ENCODE measurements at places on chromosomes 6 and 20.
A peak's percentile ranks its signal among the peaks of the same experiment; 100 is the strongest.

DNA sequence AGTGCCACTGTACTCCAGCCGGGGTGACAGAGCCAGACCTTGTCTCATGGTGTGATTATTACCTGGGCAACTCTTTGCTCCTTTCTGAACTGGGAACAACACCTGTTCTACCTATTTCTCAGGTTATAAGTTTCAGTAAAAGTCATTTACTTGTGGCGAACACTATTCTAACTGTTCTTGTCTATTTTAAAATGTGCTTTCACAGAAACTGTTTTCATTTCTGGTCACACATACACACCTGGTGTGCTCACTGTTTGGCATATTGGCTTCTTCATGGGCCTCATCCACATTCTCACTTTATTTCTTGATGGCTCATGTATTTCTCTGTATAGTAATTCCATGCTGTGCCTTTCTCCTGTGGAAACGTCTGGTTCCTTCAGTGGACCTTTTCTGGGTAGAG, 30.5 kb upstream of the XRN2 start:
- H3K4me1 ChIP-seq, result no peaks in the 10 kb centered on the region
- no peak for DNase-seq
- no peak overlapping the region for H3K27ac ChIP-seq
- no peaks in the 10 kb centered on the region for H3K36me3 ChIP-seq
- no peaks in the 10 kb centered on the region for H3K27me3 ChIP-seq

- H3K27me3 ChIP-seq, result no peaks in the 10 kb centered on the region
- DNase-seq, result no peak
- H3K27ac ChIP-seq, result no peak overlapping the region
- H3K4me3 ChIP-seq, result no peak overlapping the region
- H3K36me3 ChIP-seq, result no peaks in the 10 kb centered on the region
Observed at GRCh38 chr6:53611889-53612288, 53.7 kb downstream of the KLHL31 start.

GRCh38 chr6:129183187-129183591, 300.3 kb downstream of the LAMA2 start:
- no peak overlapping the region for H3K27ac ChIP-seq
- no peaks in the 10 kb centered on the region for H3K36me3 ChIP-seq
- no peaks in the 10 kb centered on the region for H3K27me3 ChIP-seq
- DNase-seq, result no peak

GRCh38 chr6:133774356-133774755, 114.6 kb upstream of the TCF21 start:
- H3K27me3 ChIP-seq, result no peaks in the 10 kb centered on the region
- no peak overlapping the region for H3K27ac ChIP-seq
- no peaks in the 10 kb centered on the region for H3K36me3 ChIP-seq
- H3K4me3 ChIP-seq, result no peak overlapping the region
- H3K4me1 ChIP-seq, result no peaks in the 10 kb centered on the region

- no peaks in the 10 kb centered on the region for H3K27me3 ChIP-seq
- peaks cover 9% of the 10 kb centered on the region for H3K4me1 ChIP-seq
- H3K36me3 ChIP-seq, result no peaks in the 10 kb centered on the region
- no peak overlapping the region for H3K27ac ChIP-seq
- no peak for DNase-seq
Observed at GRCh38 chr6:82030761-82031503, 216.6 kb downstream of the IBTK start.

DNA sequence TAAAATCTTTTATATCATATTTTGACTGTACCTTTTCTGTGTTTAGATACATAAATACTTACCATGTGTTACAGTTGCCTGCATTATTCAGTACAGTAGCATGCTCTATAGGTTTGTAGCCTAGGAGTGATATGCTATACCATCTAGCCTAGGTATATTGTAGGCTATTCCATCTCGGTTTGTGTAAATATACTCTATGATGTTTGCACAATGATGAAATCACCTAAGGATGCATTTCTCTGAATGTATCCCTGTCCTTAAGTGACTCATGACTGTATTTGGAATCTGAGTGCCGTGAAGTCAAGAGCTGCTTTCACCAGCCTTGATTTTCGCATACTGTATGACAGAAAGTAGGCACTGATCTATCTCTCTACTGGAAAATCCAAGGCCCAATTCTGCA, 129.9 kb downstream of the UTRN start:
- H3K4me3 ChIP-seq, result no peak overlapping the region
- H3K27ac ChIP-seq, result no peak overlapping the region
- H3K27me3 ChIP-seq, result no peaks in the 10 kb centered on the region
- no peaks in the 10 kb centered on the region for H3K36me3 ChIP-seq

- H3K4me3 ChIP-seq, result no peak overlapping the region
- H3K27me3 ChIP-seq, result no peaks in the 10 kb centered on the region
- H3K36me3 ChIP-seq, result no peaks in the 10 kb centered on the region
Observed at GRCh38 chr6:139940741-139941729, 566.6 kb upstream of the CITED2 start.

DNA sequence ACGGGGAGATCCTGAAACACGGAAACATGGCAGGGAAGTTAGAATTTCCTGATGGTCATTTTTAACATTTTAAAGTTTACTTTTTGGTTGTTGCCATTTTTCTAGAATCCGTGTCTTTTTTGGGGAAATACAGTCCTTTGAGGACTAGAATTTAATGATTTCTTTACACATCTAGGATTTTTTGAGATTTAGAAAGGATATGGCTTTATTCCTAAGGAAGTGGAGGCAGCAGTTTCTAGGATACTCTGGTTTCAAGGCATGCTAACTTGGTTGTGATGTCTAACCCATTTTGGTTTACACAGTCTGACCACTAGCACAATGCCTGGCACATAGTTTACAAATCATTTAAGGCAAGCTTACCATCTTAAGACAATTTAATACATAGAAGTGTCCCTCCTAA, 1.1 kb upstream of the ZBTB2 start:
- H3K4me3 ChIP-seq, result no peak overlapping the region
- no peak for DNase-seq
- H3K27me3 ChIP-seq, result no peaks in the 10 kb centered on the region
- peaks cover 42% of the 10 kb centered on the region for H3K4me1 ChIP-seq
- H3K27ac ChIP-seq, result peak overlapping the region; percentile 97

- no peak for DNase-seq
- no peak overlapping the region for H3K4me3 ChIP-seq
- peaks cover 25% of the 10 kb centered on the region for H3K4me1 ChIP-seq
- H3K27ac ChIP-seq, result peak overlapping the region; percentile 79
- H3K27me3 ChIP-seq, result no peaks in the 10 kb centered on the region
Observed at GRCh38 chr6:129671442-129672340, 38.3 kb downstream of the ARHGAP18 start.

DNA sequence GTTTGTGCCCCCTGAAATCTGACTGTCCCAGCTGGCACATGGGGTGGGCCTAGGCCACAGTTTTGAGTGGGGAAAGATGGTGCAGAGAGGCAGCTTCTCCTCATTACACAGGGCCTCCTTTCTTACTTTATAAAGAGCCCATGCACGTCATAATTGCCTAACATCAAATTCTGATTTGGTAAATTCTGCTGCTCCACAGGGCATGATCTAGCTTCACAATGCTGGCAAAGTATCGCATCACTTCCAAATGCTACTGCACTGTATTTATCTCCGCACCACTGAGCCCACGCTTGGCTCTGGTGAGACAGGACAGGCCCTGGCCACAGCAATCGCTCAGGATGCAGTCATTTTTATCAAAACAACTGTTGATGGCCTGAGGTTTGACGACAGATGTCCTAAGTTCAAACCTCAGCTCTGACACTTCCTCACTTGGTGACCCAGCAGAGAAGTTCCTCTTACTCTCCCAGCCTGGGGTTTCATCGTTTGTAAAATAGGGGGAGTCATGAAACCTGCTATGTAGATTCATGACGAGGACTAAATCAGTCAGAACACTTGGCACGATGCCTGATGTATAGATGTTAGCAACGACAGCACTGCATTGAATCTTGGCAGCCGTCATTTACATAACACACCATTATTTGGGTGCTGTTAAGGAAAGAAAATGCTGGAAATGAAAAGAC, 187.9 kb downstream of the TTLL2 start:
- H3K27me3 ChIP-seq, result no peaks in the 10 kb centered on the region
- H3K27ac ChIP-seq, result no peak overlapping the region
- H3K4me3 ChIP-seq, result no peak overlapping the region
- no peak for DNase-seq
- H3K36me3 ChIP-seq, result no peaks in the 10 kb centered on the region

- no peaks in the 10 kb centered on the region for H3K4me1 ChIP-seq
- H3K27ac ChIP-seq, result no peak overlapping the region
- no peaks in the 10 kb centered on the region for H3K36me3 ChIP-seq
- no peak for DNase-seq
Observed at GRCh38 chr6:94953867-94954631, 623.3 kb upstream of the MANEA start.

DNA sequence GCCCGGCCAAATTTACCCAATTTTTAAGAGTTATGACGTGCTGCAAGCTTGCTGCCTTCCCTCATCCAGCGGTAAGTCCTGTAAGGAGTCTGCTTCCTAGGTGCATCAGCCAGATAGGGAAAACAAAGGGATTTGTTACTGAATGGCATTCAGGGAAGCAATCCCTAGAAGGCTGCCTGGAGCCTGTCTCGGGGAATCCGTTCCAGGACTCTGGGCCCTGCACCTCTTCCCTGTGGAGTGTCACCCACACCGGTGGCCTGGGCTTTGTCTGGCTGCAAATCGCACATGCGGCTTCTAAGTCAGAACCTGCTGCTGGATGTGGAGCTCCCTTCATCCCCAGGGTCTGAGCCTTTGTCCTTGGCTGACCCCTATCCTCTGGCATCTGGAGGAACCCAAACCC, 7.0 kb downstream of the MYT1 start:
- peaks cover 11% of the 10 kb centered on the region for H3K27me3 ChIP-seq
- H3K36me3 ChIP-seq, result no peaks in the 10 kb centered on the region
- H3K4me3 ChIP-seq, result no peak overlapping the region
- DNase-seq, result no peak
- no peak overlapping the region for H3K27ac ChIP-seq

GRCh38 chr20:43831481-43832065, 83.1 kb upstream of the TOX2 start:
- H3K36me3 ChIP-seq, result no peaks in the 10 kb centered on the region
- H3K4me1 ChIP-seq, result no peaks in the 10 kb centered on the region
- no peak overlapping the region for H3K27ac ChIP-seq

- no peak overlapping the region for H3K4me3 ChIP-seq
- H3K36me3 ChIP-seq, result no peaks in the 10 kb centered on the region
- DNase-seq, result no peak
Observed at GRCh38 chr6:121441477-121441876, 6.0 kb downstream of the GJA1 start.

DNA sequence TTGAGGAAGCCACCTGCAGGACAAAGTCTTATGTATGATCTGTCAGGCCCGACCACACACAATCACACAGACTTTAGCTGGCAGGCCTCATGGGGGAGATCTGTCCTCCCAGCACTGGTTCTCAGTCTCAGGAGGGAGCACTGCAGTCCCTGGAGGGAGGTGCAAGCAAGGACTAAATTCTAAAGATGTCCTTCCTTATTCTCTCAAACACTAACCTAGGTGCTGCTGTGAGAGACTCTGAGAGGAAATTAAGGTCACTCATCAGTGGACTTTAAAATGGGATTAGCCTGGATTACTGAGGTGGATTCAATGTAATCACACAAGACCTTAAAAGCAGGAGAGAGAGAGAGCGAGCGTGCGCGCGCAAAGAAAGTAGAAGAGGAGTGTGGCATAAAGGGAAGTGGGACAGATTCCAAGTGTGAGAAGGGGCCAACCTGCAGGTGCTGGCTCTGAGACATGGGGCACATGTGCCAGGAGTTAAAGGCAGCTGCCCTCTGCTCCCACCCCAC, 14.3 kb downstream of the GLO1 start:
- DNase-seq, result no peak
- H3K4me3 ChIP-seq, result no peak overlapping the region
- peaks cover 14% of the 10 kb centered on the region for H3K4me1 ChIP-seq

GRCh38 chr6:159193923-159194322, 24.7 kb downstream of the FNDC1 start:
- no peaks in the 10 kb centered on the region for H3K27me3 ChIP-seq
- H3K36me3 ChIP-seq, result no peaks in the 10 kb centered on the region
- no peaks in the 10 kb centered on the region for H3K4me1 ChIP-seq
- H3K4me3 ChIP-seq, result no peak overlapping the region
- H3K27ac ChIP-seq, result no peak overlapping the region

GRCh38 chr20:15682690-15683089, 890.6 kb downstream of the KIF16B start:
- no peaks in the 10 kb centered on the region for H3K4me1 ChIP-seq
- H3K27me3 ChIP-seq, result no peaks in the 10 kb centered on the region
- no peak overlapping the region for H3K4me3 ChIP-seq
- no peaks in the 10 kb centered on the region for H3K36me3 ChIP-seq

- H3K4me3 ChIP-seq, result no peak overlapping the region
- no peaks in the 10 kb centered on the region for H3K4me1 ChIP-seq
- no peak for DNase-seq
- no peak overlapping the region for H3K27ac ChIP-seq
Observed at GRCh38 chr20:62088258-62089127, 22.8 kb upstream of the TAF4 start.

- no peak for DNase-seq
- no peaks in the 10 kb centered on the region for H3K27me3 ChIP-seq
- no peak overlapping the region for H3K4me3 ChIP-seq
Observed at GRCh38 chr6:125188037-125188436, 34.5 kb downstream of the TPD52L1 start.

GRCh38 chr20:63896264-63897105, 1.6 kb downstream of the DNAJC5 start:
- no peaks in the 10 kb centered on the region for H3K27me3 ChIP-seq
- H3K4me1 ChIP-seq, result peaks cover 36% of the 10 kb centered on the region

DNA sequence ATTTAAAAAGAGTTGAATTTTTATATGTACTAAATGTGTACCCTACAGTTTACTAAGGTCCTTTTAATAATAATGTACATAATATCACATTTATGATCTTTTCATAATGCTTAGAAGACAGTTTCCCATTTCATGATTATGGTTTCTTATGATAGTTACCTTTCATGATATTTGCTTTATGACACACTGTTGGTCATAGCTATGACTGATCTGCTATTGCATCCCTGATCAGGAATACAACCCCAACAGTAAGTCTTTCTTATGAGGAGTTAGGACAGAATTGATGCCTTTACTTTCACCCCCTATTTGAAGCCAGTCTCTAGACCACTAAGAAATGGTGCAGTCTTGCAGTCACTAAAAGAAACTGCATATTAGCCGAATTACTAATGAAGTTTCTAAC, 31.0 kb downstream of the LCA5 start:
- H3K27me3 ChIP-seq, result no peaks in the 10 kb centered on the region
- DNase-seq, result no peak
- H3K36me3 ChIP-seq, result no peaks in the 10 kb centered on the region

DNA sequence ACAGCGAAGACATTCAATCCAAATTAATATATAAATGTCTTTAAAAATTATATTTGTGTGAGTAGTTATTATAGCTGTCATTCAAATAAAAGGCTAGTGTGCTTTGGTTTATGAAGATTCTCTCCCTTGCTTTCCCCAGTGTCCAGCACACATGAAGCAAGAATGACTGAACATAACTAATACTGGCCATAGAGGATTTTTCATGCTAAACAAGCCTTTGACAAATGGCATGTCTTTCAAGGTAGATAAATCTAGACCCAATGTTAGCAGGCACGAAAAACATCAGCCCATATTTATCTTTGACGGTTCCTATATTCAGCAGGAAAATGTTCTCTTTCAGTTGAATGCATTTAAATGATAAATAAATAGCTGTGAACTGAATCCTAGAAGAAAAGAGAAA, 1234.4 kb downstream of the EPHA7 start:
- no peak overlapping the region for H3K4me3 ChIP-seq
- no peaks in the 10 kb centered on the region for H3K27me3 ChIP-seq
- no peak overlapping the region for H3K27ac ChIP-seq
- H3K36me3 ChIP-seq, result no peaks in the 10 kb centered on the region

- DNase-seq, result no peak
- H3K4me1 ChIP-seq, result no peaks in the 10 kb centered on the region
- no peaks in the 10 kb centered on the region for H3K27me3 ChIP-seq
- H3K36me3 ChIP-seq, result no peaks in the 10 kb centered on the region
- H3K4me3 ChIP-seq, result no peak overlapping the region
Observed at GRCh38 chr6:139230391-139230840, 61.4 kb downstream of the TXLNB start.

All from adrenal gland (tissue), 19 donors.